ENCODE measurements at places on chromosomes 7 and 10.

- peak; percentile 58 for DNase-seq
These were observed 70.8 kb downstream of the XPNPEP1 start for GRCh38 chr10:109852475-109853037.

GRCh38 chr7:93140582-93141191 lies 7.5 kb downstream of the SAMD9L start:
- no peak for DNase-seq

GRCh38 chr7:5636446-5636835 lies 145.0 kb downstream of the RNF216 start:
- no peak for DNase-seq

DNA sequence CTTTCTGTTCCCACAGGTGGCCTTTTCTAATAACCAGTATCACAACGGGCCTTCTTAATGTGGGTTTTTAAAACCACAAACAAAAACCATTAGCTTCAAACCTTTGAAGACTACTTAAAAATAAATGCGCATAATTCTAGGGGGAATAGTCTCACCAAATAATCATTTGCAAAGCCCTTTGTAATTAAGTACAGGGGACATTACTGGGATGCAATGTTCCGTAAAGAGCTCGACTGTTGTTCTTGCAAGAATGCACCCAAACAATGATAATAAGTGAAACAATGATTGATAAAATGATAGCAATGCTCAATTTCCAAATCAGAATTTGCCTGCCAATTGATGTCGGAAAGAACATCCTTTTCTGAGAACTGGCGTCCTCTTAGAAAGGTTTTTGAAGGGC lies 589.1 kb upstream of the ADARB2 start:
- DNase-seq = no peak

GRCh38 chr10:118950190-118950680 lies 79.3 kb upstream of the NANOS1 start:
- DNase-seq = peak; percentile 30

DNA sequence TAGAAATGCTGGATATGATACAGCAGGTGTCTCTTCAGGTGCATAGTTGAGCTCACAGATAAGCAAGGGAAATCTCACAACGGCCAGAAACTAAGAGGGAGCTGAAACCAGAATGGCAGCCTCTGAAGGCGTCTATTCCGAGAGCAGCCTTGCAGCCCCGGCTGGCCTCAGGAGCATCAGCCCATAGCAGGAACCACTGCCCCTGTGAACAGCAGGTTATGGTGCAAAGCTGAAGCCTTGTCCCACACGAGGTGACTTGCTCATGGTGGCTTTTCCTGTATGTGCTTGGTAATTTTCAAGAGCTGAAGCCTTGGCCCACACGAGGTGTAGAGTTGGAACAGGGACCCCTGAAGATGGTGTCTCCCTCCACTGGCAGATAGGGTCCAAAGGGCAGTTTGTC lies 33.2 kb downstream of the BNIP3 start:
- no peak for DNase-seq

DNA sequence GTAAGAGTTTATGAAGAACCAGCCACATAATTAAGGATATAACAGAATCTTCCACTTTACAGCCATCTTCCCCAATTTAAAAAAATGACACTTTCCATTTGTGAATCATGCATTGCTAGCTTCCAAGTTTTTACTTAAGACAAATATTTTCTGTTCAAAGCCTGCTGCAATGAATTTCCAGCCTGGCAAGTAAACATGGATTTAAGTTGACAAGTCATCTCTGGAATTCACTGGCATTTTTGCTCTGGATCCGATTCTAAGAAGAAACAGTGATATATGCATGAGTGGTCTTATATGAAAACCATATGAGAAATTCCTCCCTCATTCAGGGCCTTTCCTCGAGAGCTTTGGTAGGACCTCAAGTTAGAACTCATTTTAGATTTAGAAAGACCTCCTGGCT lies 116.1 kb upstream of the CDCA7L start:
- DNase-seq = peak; percentile 6

GRCh38 chr10:79390057-79390456 lies 42.8 kb downstream of the PPIF start:
- DNase-seq = no peak

GRCh38 chr10:88642209-88642608 lies 22.0 kb upstream of the LIPF start:
- no peak for DNase-seq

DNA sequence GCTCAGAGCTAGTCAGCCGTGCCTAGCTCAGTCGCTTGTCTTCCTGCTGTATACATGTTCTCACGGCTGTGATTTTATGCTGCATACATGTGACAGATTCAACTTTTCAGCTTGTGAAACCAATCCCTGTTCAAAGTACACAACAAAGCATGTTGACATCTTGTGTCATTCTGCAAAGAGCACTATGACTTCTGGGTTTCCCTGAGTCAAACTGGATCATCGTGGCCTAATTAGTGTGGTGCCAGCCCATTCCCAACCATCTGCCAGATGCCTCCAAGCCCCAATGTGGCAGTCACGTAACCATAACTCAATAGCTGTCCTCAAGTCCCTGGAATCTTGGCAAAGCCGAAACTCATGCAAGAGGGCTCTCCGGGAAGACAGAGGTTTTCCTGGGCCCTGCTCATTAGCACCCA lies 144.8 kb downstream of the MYOF start:
- DNase-seq = no peak

DNA sequence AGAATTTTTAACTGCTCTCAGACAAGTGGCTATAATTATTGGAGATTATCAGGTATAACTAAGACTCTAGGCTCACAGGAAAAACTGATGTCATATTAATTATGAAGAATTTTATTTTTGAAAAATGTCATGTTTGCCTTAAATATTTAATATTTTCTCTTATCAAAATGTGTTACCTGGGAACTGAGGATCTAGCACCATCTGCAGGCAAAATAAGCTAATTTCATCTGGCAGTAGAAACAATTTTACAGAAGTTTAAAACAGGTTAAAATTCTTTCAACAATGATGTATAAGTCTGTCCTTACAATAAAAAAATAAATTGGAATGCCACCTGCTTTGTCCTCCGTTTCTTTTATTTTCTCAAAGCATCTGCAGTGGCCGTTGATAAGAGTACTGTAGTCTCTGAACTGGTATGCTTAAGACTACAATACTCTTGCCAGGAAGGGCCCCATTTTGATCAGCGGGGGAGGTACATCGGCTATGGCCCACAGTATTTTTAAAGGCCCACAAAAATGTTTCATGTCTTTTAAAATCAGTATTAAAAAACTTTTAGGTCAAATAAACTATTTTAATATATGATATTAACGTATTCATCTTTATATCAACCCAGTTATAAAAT lies 81.3 kb downstream of the VWDE start:
- DNase-seq = peak; percentile 42

All from iris pigment epithelial cell (primary cell).